ACHN (cell line): ENCODE measurements at places on chromosomes 13 and 19.

DNA sequence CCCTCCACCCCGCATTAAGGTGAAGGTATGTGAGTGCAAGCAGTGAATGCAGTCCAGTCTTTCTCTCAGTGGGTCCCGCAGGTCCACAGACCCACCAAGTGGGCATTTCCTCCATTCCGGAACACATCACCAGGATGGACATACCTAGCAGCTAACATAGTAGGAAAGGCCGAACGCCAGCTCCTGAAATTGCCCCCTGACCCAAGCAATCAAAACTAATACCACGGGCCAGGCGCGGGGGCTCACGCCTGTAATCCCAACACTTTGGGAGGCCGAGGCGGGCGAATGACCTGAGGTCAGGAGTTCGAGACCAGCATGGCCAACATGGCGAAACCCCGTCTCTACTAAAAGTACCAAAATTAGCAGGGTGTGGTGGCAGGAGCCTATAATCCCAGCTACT is 71.7 kb upstream of the VSTM2B start:
- DNase-seq: no peak

DNA sequence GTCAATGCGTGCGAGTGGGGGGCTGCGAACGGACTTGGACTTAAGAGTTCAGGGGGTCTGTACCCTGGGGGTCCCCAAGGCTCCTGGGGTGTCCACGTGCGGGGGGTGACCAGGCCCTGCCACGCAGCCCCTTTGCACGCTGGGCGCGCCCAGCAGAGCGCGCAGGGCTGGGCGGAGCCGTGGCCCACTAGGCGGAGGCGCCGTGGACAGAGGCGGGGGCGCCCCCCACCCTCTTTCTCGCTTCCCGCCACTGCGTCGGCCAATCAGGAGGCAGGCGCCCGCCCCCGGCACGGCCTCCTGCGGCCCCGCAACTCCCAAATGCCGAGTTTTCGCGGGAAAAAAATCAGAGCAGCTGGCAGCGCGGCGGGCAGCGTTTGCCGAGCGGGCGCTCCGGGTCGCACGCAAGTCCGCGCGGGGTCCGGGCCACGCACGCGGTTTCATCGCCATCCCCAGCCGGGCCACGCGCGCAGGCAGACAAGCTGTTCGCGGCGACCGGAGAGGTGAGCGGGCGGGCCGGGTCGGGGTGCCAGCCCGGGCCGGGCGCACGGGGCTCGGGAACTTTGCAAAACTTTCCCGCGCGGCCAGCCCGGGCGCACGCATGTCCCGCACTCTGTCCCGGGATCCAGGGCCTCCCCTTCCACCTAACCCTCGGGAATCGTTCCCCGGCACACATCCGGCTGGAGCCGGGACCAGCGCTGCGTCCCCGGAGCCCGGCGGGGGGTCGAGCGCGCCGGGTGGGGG is at the start of gene UHRF1:
Gene UHRF1, plus strand, starts transcription at position 346 of the 741 bp plus-strand sequence. CDS start 1,385 bp downstream, outside the sequence.
- DNase-seq: peak; percentile 45

GRCh38 chr13:111905609-111905945 is 161.4 kb upstream of the SOX1 start:
- DNase-seq: no peak

DNA sequence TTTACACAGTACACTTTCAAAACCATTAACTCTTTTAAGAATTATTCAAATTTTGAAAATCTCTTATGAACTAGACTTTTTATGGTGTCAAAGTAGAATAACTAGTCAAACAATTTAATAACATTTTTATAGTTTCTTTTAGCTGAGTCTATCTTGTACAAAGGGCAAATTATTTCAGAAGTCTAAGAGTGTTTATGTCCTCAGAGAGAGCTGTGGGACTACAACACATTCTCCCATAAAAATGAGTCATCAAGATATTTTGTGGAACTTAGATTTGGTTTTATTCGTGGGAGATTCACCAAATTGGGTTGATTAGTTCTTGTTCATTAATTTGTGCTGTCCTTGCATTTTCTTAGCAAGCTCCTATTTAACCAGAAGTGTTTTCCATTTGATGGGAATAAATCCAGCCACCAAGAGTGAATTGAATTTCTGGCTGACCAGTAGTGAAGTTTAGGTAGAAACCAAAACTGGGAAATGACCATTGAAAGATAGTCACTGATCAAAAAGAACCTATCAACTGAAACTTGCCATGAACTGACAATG is 291.0 kb downstream of the DLEU7 start:
- DNase-seq: no peak

DNA sequence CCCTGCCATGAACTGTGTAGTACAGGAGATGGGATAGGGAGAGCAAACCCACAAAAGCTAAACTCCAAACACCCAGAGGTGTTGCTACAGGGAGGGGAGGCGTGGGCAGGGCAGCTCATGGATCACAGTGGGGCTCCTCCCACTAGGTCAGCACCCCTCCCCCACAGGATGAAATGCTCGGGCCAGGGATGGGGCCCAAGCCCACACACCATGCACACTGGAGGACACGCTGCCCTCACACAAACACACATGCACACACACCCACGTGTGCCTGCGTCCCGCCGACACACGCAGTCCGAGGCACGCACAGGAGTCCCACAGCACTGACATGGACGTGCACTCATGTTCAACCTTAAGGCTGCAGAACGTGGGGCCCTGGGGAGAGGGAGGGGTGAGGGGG is 6.0 kb upstream of the CCNP start:
- no peak for DNase-seq

GRCh38 chr19:16579381-16579780 is 7.2 kb upstream of the SLC35E1 start:
- no peak for DNase-seq

GRCh38 chr13:45778882-45779281 is 72.7 kb downstream of the SIAH3 start:
- DNase-seq: no peak

- no peak for DNase-seq
These were observed 5.5 kb downstream of the ARRDC5 start for GRCh38 chr19:4897146-4897545.

DNA sequence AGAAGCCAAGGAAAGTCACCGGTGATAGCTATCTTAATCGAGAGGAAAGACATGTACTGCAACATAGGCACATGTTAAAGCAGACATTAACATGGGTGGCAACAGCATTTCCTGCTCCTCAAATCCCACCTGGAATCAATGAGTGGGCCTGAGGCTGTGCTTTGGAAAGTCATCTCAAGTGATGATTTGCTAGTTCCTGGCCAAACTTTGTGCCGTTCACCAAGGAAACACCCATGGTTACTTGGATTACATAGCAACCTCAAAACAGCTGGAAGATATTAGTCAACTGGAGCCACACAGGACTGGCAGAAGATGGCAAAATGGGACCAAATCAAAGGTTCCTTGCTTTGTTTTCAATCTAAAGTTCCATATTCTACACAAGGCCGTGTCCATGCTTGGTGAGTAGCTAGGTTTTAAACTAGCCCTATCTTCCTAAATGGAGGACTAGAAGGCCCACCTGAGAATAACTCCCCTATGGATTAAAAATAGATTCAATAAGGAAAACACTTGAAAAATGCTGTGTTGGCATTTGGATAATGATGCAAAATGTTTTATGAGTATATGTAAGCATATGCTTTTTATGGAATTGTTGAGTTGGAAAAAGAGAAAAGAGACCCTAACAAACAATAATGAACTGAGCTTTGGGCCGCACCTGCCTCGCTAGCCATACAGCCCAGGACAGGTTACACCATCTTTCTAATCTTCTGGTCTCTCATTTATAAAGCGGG is 144.5 kb downstream of the RGCC start:
- no peak for DNase-seq

DNA sequence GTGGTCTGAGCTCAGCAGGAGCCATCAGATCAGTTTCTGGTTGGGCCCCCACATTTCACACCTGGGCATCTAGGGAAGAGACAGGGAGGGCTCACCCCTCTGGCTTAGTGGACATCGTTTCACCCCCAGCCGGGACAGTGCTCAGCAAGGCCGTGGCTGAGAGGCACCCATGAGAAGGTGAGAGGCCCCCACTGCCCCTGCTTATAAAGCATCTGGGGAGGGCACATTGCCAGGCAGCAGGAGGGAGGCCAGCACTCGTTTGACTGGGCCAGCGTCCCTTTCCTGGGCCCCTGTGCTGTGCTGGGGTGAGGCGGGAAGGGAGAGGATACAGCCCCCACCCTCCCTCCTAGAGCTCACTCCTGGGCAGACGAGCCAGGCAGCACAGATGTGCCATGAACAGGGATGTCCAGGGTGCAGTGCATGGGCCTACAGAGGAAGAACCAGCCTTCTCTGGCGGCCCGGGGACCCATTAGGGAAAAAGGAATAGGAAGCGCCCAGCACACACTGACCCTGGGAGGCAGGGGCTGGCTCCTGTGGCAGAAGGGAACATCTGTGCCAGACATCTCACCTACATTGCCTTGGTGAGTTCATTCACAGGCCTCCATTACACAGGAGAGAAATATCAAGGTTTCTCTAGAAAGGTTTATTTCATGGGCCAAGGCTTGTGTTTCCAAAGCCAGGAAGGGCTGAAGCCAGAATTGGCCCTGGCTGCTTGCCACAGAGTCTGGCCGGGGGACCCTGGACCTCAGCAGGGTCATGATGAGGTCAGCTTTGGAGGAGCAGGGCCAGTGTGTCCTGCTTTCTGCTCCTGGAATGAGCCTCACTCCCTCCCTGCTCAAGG is 7.7 kb downstream of the AP1M1 start:
- DNase-seq: no peak

- DNase-seq: no peak
These were observed 4.8 kb upstream of the MATK start for GRCh38 chr19:3790941-3791340.

DNA sequence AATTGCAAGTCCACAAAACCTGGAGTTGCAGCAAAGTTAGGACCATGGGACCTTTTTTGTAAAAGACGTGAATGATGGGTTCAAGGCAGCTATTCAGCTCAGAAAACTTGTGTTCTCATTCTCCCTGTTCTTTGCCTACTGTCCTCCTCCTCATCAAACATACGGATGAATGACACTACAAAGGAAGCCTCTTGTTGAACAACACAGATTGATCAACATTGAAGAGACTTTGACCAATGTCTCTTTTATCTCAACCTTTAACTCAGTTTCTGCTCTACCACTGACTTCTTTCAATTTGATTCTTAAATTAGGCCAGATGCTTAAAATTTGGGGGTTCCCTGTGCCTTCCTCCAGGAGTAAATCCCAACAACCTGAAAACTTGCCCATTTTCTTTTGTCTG is 27.9 kb upstream of the KLF12 start:
- no peak for DNase-seq

DNA sequence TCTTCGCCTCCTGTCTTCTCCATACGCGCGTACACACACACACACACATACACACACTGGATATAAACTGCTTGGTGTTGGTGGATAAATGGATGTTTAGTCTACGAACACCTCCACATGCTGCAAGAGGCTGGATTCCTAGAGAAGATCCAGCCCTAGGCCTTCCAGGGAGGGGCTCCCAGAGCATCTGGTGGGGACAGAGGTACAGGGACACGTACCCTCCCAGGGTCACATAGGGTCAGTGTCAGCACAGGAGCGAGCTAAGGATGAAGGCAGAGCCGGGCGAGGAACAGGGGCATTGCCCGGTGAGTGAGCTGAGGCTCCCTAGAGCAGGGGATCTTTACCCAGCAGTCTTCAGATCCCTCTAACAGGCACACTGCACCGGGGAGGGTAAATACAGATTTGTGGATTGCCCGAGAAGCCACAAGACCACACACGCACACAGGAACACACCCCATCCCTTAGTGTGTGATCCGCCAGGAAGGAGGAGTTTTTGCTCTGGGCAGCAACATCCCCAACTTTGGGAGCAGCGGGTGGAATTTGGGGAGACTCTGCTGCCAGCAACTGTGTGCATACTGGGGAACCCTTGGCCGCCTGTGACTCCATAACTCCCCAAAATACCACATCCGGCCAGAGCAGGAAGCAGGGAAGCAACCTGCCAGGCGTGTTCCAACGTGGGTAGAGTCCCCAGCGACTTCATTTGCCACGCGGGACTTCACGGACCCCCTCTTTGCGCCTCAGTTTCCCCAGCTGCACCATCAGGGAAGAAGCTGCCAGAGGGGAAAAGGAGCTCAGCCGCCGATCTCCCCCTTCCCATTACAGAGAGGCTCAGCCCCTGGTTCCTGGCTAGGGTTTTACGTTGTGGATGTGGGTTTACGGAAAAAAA is 5.8 kb upstream of the TLE2 start:
- DNase-seq: peak; percentile 29

- no peak for DNase-seq
These were observed 233.0 kb downstream of the DCT start for GRCh38 chr13:94246495-94246894.

- no peak for DNase-seq
These were observed 47.7 kb upstream of the MAB21L1 start for GRCh38 chr13:35524171-35524570.
